ENCODE measurements at places on chromosomes 4 and X.

- H3K36me3 ChIP-seq = no peaks in the 10 kb centered on the region
- H3K4me1 ChIP-seq = peaks cover 22% of the 10 kb centered on the region
- H3K4me3 ChIP-seq = peak overlapping the region; percentile 89
- H3K27me3 ChIP-seq = peaks cover 13% of the 10 kb centered on the region
- peak overlapping the region; percentile 98 for H3K27ac ChIP-seq
Measured at GRCh38 chr4:13484749-13485221, 645 bp upstream of the RAB28 start.

- H3K27me3 ChIP-seq = no peaks in the 10 kb centered on the region
- H3K4me3 ChIP-seq = no peak overlapping the region
- H3K36me3 ChIP-seq = no peaks in the 10 kb centered on the region
- no peak overlapping the region for H3K27ac ChIP-seq
Measured at GRCh38 chr4:89171176-89171805, 60.0 kb downstream of the TIGD2 start.

DNA sequence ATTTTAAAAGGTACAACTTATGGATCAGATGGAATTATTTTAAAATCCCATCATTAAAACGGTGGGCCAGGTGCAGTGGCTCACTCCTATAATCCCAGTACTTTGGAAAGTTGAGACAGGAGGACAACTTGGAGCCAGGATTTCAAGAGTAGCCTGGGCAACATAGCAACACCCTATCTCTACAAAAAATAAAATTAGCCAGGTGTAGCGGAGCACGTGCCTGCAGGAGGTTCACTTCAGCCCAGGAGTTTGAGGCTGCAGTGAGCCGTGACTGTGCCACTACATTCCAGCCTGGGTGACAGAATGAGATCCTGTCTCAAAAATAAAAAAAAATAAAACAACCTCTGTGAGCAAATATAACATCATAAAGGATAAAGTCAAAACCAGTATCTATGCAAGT lies 11.4 kb downstream of the ADH5 start:
- DNase-seq = no peak
- H3K27ac ChIP-seq = no peak overlapping the region
- H3K27me3 ChIP-seq = no peaks in the 10 kb centered on the region
- no peaks in the 10 kb centered on the region for H3K4me1 ChIP-seq

DNA sequence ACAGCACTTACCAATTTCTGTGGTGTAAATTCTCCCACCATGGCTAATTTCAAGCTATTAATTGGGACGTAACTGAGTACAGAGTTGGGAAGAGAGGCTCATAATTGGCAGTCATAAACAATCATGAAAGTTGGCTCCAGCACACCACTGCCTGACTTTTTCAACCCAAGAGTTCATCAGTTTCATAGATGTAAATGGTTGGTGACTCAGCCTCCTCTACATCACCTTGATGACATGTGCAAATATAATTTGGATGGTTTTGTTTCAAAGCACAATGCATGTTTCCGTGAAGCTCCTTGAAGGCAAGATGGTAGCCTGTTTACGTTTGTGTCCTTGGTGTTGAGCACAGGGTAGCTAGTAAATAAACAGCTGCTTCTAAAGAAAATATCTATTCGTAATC lies 235.1 kb downstream of the LDB2 start:
- peaks cover 17% of the 10 kb centered on the region for H3K4me1 ChIP-seq
- no peak for DNase-seq
- no peak overlapping the region for H3K4me3 ChIP-seq
- no peaks in the 10 kb centered on the region for H3K36me3 ChIP-seq

GRCh38 chr4:70705183-70706043 lies 16.4 kb upstream of the RUFY3 start:
- H3K36me3 ChIP-seq = no peaks in the 10 kb centered on the region
- H3K27ac ChIP-seq = peak overlapping the region; percentile 97
- peak; percentile 77 for DNase-seq
- H3K4me3 ChIP-seq = peak overlapping the region; percentile 88
- H3K27me3 ChIP-seq = no peaks in the 10 kb centered on the region

DNA sequence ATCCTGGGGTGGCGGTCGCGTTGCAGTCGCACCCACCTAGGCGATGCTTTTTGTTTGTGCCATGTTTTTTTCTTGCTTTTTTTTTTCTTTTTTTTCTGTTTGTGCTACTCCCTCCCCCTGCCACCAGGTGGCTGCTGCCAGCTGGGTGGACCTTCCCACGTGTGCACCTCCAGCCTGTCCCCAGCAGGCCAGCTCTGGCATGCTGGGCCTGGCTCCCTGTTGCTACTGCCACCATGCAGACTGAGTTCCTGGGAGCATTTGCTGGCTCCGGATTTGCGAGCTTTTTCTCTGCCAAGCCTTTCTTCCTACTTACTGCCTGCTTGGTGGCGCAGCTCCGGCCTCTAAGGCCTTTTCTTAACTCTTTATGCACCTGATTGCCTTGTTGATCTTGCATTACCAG lies 161.2 kb upstream of the WDFY3 start:
- no peaks in the 10 kb centered on the region for H3K27me3 ChIP-seq
- H3K36me3 ChIP-seq = no peaks in the 10 kb centered on the region
- H3K4me3 ChIP-seq = no peak overlapping the region
- DNase-seq = no peak
- no peak overlapping the region for H3K27ac ChIP-seq

DNA sequence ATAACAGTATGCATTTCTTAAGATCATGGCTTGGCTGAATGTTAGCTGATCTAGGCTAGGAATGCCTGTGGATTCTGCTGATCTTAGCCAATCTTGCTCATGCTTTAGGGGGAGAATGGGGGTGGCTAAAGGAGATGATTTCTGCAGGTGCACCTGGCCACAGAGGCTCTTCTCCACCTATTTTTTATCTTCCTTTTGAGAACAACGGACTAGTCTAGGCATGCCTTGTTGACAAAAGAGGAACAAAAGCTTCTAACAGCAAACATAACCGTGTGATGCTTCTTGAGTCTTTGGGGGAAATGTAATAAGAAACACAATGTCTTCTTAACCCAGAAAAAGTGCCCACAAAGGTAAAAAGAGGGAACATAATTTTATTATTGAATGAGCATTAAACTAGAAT lies 743.5 kb downstream of the ARAP2 start:
- H3K27ac ChIP-seq = no peak overlapping the region
- H3K36me3 ChIP-seq = no peaks in the 10 kb centered on the region
- DNase-seq = no peak
- H3K4me1 ChIP-seq = no peaks in the 10 kb centered on the region
- H3K27me3 ChIP-seq = no peaks in the 10 kb centered on the region

DNA sequence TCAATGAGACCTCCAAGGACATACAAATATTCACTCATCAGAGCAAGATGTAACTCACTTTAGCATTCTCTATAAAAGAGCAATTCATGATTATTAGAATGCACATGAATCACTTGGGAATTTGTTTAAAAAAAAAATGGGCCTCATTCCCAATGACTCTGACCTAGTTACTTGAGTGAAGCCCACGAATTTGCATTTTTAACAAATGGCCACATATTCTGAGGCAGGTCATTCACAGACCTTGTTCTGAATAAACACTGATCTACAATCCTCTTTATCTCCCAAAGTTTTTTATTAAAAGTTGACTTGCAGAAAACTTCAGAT lies 255.1 kb upstream of the VEGFC start:
- no peaks in the 10 kb centered on the region for H3K36me3 ChIP-seq
- H3K27ac ChIP-seq = no peak overlapping the region
- no peak for DNase-seq
- H3K27me3 ChIP-seq = peaks cover 20% of the 10 kb centered on the region
